ENCODE measurements at places on chromosomes 7 and 10.

DNA sequence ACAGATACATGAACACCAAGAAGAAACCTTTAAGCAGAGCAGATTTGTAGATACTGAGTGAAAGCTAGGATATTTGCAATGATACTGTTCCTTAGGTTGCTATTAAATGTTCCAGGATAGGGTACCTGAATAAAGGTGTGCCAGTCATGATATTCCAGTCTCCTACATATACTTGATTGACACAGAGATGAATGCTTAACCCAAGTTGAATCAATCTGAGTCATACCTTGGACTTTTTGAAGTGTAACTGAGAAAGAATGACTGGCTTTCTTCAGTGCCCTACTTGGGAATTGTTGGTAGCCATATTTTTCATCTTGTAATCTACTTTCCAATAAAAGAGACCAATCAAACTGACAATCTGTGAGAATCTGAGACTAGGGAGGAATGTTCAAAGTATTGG, 805.7 kb upstream of the GHITM start:
- DNase-seq, result no peak

DNA sequence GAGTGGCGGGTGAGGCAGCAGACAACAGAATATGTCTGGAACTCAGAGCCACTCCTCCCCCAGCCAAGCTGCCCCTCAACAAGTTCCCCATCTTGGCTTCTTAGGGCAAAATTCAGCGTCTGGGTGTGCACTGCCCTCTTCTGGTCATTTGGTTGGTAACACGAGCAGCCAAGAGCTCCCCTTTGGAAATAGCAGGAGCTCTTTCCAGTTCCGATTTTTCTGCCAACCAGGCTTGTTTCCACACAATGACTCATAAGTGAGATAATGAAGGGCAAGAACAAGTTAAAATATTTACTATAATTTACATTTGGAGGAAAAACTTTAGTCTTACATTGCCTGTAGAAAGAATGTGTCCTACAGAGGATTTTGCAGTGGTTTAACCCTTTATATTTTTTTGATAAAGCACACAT, 70.5 kb downstream of the ADCYAP1R1 start:
- DNase-seq, result peak; percentile 75

- no peak for DNase-seq
Observed at GRCh38 chr7:138833596-138833995, 35.6 kb upstream of the ATP6V0A4 start.

- DNase-seq, result no peak
Observed at GRCh38 chr7:24843821-24844434, 86.7 kb upstream of the GSDME start.

GRCh38 chr10:105010411-105011121, 369.5 kb downstream of the SORCS3 start:
- DNase-seq, result no peak

- no peak for DNase-seq
Observed at GRCh38 chr7:50287129-50287528, 17.4 kb upstream of the IKZF1 start.

GRCh38 chr7:17093461-17093860, 205.0 kb upstream of the AHR start:
- DNase-seq, result no peak

- DNase-seq, result no peak
Observed at GRCh38 chr7:50446542-50446960, 3.6 kb downstream of the FIGNL1 start.

GRCh38 chr10:114492351-114493037, 88.2 kb upstream of the AFAP1L2 start:
- DNase-seq, result no peak
